Small intestine (tissue), 16 donors: ENCODE measurements at places on chromosomes 7 and 10.

- DNase-seq, result no peak
These were observed 244.8 kb downstream of the KCNMA1 start for GRCh38 chr10:77392851-77393250.

GRCh38 chr10:62352356-62352970 is 21.7 kb upstream of the ZNF365 start:
- no peak for DNase-seq

DNA sequence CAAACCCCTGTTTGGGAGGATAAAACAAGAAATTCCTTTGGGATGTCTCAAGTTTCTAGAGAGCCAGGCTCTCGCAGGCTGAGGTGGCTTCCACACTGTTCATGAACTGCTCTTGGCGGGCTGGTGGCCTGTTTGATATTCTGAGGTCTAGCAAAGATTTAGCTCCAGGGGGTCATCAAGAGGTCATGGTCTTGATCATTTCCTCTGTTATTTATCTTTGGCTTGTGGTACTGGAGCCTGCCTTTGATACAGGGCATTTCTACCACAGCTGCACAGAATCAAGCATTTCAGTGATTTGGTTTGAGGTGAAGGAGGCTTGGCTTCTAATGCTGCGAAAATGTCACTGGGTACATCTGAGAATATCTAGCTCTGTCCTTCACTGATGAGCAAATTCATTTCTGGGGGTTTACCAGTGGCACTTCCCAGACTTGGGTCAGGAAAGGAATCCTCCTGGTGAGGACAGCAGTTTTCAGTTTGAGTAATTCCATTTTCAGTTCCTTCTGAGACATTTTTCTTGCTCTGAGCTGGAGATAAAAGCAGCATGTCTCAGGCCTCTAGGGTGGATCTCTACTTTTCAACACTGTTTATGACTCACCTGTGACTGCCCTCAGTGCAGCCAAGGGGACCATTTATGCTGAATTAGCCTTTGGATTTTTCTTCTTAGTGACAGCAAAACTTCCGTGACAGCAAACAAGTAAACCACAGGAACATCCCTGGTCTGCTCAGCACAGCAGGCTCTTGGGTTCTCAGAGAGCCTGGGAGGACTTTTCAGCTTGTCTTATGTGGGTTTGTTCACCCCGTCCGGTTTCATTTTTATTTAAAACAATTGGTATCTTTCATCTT is 312.0 kb downstream of the RNLS start:
- no peak for DNase-seq

GRCh38 chr7:74284781-74285259 is 4.4 kb upstream of the CLIP2 start:
- DNase-seq, result peak; percentile 99

GRCh38 chr10:60614363-60614762 is 163.9 kb upstream of the CDK1 start:
- DNase-seq, result no peak

GRCh38 chr10:5977471-5978229 is at the start of gene IL15RA:
TSS of gene IL15RA (minus strand) at chr10:5977543. CDS start at chr10:5977492, 51 bp downstream.
- DNase-seq, result peak; percentile 91

DNA sequence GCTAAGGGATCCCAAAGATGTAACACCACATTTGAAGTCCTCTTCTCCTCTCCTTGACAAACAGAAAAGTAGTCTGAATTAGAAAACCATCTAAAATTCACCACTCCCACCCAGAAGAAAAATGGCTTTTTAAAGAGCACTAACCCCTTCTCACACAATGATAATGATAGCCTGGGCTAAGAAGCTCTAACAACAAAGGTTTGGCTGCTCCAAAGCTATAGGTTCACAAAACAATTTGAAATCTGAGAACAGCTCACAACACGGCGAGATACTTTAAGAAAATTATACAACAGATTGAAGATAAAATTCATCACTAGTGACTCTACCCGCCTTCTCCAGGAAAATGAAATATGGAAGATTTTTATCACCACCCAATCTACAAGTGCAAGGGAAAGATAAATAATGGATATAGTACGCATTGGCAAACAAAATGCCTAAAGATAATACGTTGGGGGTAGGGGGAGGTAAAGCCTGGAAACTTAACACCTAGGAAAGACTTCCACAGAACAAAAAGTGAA is 7.4 kb downstream of the ITGB1 start:
- no peak for DNase-seq

- DNase-seq, result no peak
These were observed 13.1 kb downstream of the IPMK start for GRCh38 chr10:58254644-58255043.

DNA sequence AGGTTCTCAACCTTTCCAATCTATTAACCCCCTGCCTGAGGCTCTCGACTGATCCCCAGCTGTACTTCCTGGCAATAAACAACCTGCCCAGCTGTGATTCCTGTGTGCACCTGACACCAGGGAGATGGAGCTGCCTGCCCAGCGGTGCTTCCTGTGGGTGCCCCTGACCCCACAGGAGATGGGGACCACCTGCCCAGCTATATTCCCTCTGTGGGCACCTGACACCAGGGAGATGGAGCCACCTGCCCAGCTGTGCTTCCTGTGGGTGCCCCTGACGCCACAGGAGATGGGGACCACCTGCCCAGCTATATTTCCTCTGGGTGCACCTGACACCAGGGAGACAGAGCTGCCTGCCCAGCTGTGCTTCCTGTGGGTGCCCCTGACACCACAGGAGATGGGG is 184.0 kb downstream of the DIP2C start:
- no peak for DNase-seq

- peak; percentile 87 for DNase-seq
These were observed 48.8 kb upstream of the SLC35B4 start for GRCh38 chr7:134365341-134366054.

DNA sequence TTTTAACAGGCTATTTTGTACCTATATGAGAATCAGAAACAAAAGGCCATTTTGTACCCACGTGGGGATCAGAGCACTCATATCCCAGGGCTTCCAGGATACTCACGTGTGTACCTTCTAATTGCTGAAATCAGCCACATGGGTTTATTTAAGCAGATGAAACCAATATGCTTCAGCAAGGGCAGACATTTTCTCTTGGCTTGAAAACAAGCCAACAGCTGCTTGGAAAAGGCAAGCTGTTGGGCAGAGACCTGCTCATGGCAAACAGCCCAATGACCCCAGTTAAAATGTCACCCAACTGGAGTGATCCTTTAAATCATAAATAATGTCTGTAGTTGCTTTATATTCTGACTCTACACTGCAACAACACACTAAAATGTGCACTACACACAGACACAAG is 26.5 kb upstream of the TOMM7 start:
- no peak for DNase-seq

DNA sequence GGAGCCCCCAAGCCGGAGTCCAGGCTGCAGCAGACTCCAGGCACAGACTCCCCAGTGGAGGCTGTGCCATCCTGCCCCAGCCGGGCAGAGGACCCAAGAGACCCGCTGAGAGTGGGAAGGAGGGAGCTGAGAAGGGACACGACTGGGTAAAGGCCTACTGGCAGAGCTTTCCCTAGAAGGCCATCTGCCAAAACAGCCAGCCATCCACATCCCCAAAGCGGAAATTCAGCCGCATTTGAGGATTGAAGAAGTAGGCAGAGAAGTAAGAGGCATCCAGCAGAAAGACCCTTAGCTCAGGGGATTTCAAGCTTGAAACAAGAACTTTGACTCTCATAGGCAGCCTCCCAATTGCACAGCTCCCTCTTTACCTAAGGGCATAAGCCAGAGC is 857 bp downstream of the CPXM2 start:
- no peak for DNase-seq

DNA sequence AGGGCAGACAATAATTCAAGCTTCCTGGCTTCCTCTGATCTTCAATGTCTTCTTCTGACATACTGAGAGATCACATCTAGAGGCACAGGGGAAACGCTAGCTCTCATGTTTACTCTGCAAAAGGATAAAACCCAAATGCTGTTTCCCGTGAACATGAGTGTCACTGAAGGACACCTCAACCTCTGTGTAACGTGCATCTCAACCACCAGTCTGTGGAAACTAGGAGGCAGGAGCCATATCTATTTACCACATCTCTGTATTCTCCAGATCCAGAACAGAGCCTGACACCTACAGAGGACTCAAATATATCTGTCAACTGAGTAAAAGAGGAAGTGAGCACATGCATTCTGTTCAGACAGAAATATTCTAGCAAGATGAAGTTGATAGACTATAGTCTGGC is 140.3 kb upstream of the TARP start:
- no peak for DNase-seq

GRCh38 chr10:101565936-101566332 is 22.1 kb downstream of the POLL start:
- DNase-seq, result no peak

DNA sequence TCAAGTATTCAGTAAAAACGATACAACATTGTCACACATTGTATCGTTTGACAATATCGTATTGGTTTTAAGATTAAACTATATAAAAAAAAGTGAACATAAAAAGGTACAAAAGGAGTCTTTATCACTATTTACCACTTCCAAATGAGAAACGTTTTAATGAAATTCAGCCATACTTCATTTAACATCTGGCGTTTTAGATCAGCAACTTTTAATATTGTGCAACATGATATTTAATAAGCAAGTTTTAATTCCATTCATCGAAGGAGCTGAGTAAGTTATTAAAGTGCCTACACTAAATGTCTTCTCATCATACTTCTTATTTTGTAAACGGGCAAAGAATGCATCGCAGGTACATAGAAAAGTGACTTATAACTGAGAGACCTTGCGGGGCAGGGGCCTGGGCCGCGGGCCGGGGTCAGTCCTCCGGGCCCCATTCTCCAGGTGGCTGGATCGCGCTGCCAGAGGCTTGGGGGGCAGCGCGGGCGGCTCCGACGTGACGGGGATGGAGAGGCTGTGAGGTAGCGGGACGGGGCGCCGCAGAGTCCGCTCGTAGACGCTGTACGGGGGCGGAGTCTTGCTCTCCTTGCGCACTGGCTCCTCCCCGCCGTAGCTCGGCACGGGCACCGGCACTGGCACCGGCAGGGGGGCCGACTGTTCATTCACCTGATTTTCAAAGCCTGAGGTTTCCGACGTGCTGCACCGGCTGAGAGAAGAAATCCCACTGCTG is 165.8 kb upstream of the IMMP2L start:
- no peak for DNase-seq

DNA sequence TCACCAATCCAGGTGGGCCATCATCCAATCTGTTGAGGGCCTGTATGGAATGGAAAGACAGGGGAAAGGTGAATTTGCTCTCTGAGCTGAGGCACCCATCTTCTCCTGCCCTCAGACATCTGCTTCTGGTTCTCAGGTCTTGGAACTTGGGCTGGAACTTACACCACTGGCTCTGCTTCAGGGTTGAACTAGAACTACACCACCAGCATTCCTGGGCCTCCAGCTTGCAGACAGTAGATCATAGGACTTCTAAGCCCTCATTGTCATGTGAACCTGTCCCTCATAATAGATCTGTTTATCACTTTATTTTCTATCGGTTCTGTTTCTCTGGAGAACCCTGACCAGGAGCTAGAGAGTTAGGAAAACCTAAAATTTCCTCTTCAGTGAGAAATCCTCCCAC is 233.5 kb downstream of the CREB5 start:
- no peak for DNase-seq

DNA sequence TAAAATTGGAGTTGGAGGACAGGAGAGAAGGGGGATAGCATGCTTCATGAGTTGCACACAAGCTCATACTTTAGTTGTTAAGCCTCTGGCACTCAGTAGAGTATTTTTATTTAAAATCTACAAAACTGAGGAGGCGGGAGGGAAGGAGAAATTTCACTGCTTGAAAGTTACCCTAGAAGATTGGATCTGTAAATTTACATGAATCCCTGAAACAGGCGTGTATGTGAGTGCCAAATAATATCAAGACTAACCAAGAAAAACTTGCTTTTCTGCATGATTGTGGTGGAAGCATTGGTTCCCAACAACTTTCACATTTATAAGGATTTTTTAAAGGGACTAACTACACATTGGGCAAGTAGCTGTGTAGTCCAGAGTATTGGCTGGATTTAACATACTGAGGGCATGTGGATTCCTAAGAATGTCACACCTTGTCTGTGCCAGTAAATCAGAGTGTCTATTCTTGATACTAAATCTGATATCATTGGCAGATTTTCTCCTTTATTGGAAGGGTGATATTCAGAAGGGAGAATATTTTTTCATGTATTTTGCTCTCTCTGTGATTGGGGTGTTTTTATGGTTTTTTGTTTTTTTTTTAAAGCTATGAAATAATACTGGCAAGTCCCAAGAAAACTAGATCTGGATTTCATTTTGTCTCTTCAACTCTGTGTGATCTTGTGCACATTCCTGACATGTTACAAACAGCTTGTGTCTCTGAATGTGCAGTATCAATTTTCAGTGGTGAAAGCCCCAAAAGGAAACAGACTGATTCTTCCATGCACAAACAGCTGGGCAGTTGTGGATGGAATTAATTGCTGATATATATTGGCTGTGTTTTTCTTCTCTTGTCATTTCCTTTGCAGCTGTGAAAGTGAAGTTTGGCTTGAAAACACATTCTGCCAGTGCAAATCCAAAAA is 67.2 kb downstream of the ADD3 start:
- no peak for DNase-seq

DNA sequence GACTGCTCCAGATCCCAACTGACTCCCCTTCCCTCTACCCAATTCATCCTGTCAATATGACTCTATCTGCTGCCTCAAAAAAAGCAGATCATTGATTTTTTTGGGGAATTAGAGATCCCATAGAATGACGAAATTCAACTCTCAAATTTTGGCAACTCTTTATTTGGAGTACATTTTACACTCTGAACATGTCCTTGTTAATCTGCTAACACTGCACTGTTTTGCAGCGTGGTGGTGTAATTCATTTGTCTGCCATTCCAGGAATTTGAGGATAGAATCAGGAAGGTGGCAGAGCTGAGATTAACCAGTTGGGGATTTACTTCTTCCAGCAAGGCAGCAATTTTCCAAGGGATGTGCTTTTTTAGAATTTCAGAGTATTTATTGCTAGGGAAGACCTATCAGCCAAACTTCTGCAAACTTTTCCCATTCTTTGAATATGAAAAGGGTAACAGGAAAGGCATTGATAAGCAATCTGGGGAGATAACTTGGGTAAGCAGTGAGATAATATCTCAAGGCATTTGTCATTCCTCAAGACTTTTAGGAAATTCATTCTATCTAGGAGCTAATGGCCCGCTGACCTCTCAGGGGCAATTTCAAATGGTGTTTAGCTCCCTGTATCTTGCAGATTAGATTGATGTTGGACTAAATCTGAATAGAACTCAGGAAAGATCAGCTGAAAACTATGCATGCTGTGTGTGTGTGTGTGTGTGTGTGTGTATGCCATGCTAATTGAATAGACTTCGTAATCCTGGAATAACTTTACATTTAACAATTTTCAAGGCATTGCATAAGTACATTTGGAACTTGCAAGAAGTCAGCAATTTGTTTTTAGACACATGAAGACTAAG is 9.7 kb downstream of the BAMBI start:
- DNase-seq, result no peak

DNA sequence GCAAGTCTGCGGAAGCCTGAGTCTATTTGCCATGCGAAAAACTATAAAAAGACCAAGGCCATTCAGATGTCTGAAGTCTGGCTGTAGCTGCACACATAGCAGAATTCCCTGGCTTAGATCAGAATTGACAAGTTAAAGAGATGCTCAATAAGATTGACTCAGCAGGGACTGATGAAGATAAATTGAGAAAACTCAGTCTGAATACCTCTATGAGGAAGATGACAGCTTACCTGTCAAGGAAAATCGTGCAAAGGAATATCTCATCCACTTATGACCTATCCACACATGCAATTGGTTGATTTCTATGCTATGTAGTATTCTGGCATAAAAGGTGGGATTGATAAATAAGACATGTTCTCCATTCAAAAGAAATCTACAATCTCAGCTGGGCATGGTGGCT is 288.6 kb downstream of the BAMBI start:
- DNase-seq, result no peak

- no peak for DNase-seq
These were observed 153.1 kb upstream of the UNC5B start for GRCh38 chr10:71059054-71059818.
